ENCODE measurements at places on chromosomes 7 and 10.
A peak's percentile ranks its signal among the peaks of the same experiment; 100 is the strongest.

DNA sequence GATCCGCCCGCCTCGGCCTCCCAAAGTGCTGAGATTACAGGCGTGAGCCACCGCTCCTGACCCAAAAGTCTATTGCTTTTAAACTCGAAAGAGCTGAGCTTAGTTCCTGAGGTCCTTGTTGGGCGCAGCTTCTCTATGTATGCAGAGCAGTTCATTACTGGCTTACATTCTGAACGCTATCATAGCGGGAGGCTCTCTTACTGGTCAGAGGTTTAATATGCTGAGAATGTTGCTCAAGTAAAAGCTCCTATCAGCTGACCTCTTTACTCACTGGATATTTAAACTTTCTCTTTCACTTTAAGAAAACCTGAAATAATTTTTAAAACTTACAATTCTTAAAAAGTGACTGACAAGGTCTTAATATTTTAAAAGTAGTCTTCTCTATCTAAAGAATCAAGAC is 160.8 kb upstream of the WNT16 start:
- no peak for DNase-seq

DNA sequence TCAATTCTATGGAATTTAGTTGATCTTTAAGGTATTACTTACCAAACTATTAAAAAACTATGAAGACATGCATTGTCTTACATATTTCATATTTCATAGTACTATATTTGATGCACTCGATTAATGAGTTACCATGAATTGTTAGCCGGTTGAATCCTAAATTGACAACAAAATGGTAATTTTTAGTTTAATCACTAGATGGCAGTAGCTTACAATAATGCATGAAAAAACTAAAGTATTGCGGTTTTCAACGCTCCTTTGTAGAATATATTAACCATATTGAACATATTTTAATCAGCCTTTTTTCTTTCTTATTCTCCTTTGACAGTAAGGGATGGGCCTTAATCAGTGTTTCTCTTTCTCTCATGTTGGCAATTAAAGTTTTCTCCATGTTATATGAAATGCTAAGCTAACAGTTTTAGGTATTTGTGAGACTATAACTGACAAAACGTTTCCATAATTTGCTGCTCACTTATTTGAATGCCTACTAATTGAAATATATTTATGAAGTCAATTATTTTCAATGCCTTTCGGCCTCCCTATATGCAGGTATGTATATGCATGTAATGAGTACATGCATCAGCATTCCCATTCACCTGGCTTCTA is 48.5 kb upstream of the ARL4A start:
- no peak for DNase-seq

DNA sequence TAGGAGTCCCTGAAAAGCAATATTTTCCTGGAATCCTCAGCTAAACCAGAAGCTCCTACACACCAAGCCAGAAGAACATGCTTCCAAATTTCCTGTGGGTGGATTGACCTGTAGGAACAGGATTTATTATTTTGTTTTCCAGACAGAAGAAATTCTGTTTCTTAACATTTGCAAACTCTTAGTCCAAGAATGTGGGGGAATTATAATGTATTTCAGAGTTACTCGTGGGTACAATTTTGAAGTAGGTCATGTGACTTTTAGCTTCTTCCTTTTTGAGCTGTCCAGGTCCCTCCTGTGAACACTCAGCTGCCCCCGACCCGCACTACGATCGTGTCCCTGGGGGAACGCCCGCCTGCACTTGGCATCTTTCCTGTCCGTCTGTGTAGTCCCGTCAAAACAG is 27.7 kb upstream of the VIPR2 start:
- no peak for DNase-seq

DNA sequence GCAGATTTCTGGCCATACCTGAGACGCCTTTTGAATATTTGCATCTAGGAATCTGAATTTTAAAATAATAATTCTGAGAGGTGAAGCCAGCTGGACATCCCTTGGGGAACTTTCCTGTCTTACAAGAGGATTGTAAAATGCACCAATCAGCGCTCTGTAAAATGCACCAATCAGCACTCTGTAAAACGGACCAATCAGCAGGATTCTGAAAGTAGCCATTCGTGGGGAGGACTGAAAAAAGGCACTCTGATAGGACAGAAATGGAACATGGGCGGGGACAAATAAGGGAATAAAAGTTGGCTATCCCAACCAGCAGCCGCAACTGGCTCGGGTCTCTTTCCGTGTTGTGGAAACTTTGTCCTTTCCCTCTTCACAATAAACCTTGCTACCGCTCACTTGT is 9.9 kb downstream of the PPIF start:
- no peak for DNase-seq

- no peak for DNase-seq
Measured at GRCh38 chr7:621572-622285, 102.1 kb upstream of the PDGFA start.

GRCh38 chr10:4806534-4806933 is 19.5 kb upstream of the AKR1E2 start:
- DNase-seq, result no peak

DNA sequence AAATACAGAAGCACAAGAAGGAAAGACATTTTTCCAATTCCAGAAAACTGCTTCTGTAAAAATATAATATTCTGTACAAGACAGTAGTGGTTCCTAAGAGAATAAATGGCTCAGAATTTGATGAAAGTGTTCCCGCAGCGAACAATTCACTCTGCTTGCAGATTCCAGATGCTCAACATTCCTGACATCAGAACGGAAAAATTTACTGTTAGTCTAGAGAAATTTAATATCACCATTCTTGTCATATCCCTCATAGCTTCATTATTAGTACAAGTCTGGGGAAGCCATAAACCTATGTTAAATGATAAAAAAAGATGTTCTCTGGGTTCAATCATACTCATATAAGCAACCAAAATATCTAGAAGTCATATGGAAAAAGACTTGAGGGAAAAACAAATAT is 83.6 kb downstream of the MPP7 start:
- DNase-seq, result no peak

DNA sequence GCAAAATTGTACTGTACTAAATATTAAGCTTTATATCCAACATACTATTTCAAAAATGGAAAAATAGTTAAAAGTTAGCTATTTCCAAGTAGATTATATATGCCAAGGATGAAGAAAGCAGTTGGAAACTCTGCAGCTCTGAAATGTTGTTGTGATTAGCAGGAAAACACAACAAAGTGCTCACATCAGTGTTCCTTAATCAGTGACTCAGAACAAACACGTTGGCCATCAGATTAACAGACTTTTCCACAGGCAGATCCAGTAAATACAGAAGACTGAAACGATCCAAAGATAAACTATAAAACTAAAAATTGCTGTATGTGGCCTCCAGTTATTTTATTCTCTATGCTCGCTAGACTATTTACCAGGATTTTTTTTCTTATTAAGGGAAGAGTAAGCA is 99.6 kb upstream of the SEMA3D start:
- DNase-seq, result no peak

DNA sequence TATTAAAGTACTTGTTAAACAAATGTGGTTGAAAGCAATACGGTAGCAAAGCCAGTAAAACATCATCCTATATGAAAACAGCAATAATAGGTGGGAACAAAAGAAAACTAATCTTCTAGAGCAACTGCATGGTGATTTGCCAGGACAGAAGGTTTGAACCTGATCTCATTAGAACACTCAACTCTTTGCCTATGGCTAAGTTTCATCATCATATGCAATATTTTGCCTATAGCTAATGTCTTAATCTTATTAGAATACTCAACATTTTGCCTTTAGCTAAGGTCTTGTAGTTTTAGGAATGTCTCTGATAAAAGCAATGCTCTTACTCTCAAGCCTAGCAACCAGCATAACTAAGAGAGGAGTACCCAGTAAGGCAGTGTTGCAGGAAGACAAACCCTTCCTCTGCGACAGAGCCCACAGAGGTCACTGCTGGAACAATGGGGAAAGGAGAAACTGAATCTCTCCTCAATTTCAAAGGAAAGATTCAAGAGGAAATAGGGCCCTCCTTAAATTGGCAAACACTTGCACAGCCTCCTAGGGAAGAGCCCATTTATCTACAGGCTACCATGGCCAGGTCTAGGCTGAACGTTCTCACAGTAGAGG is 38.3 kb downstream of the CADPS2 start:
- no peak for DNase-seq

GRCh38 chr10:100504096-100504495 is 15.6 kb downstream of the SEC31B start:
- DNase-seq, result no peak

DNA sequence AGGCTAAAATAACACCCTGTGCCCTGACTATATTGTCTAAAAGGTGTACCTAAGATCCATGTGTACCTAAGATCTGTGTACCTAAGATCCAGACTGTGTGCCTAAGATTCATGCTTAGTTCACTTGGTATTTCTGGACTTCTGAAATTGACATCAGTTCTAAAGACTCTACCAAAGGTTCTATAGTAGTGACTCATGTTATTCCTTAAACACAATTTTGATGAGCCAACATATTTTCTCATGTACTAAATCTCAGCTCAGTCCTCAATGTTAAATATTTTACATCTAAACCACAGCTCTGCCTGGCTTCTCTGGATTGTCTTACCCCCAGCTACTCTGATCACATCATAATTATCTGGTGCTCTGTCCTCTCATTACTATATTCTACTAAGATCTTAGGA is 802.3 kb upstream of the SORCS1 start:
- no peak for DNase-seq

- no peak for DNase-seq
Measured at GRCh38 chr10:105793071-105793470, 1152.0 kb downstream of the SORCS3 start.

GRCh38 chr10:33412653-33413361 is 78.3 kb upstream of the NRP1 start:
- peak; percentile 20 for DNase-seq

GRCh38 chr10:100485366-100485765 is 22.6 kb downstream of the WNT8B start:
- DNase-seq, result no peak

GRCh38 chr7:51227861-51228260 is 88.7 kb downstream of the COBL start:
- no peak for DNase-seq

DNA sequence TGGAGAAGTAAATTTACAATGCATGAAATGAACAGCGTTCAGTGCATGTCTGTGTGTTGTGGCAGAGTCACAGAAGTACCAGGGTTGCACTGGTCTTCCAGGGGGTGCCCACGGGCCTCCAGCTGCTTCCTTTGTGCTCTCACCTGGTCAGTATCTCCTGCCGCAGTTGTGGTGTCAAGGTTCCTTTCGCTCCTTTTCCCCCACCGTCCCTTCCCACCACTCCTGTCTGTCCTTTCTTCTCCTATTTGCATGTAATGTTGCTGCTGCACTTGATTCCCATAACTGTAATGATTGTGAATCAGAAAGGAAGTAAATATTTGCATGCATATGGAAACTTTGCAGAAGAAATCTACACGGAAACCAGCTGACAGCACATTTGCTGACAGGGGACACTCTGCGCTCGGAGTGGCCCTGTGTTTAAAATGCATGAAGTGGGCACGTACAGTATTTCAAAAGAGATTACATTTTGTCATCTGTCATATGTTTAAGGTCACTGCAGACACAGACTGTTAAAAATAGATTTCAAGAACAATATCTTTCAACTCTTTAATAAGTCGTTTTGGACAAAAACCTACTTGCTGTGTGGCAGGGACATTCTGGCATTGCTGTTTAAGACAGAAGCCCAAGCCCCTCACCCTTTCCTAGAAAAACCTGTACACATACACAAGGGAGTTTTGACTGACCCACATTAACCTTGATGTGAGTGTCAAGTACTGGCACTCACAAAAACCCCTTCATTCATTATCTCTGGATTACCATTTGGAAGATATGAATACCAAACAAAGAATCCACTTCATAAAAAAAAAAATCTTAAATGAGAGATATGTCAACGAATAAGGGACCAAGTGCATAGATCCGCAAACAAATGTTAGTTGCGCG is 336.7 kb upstream of the KLF6 start:
- DNase-seq, result no peak

- no peak for DNase-seq
Measured at GRCh38 chr7:102873470-102874165, 39.2 kb upstream of the LRRC17 start.

- no peak for DNase-seq
Measured at GRCh38 chr10:126015413-126015812, 119.0 kb downstream of the FANK1 start.

DNA sequence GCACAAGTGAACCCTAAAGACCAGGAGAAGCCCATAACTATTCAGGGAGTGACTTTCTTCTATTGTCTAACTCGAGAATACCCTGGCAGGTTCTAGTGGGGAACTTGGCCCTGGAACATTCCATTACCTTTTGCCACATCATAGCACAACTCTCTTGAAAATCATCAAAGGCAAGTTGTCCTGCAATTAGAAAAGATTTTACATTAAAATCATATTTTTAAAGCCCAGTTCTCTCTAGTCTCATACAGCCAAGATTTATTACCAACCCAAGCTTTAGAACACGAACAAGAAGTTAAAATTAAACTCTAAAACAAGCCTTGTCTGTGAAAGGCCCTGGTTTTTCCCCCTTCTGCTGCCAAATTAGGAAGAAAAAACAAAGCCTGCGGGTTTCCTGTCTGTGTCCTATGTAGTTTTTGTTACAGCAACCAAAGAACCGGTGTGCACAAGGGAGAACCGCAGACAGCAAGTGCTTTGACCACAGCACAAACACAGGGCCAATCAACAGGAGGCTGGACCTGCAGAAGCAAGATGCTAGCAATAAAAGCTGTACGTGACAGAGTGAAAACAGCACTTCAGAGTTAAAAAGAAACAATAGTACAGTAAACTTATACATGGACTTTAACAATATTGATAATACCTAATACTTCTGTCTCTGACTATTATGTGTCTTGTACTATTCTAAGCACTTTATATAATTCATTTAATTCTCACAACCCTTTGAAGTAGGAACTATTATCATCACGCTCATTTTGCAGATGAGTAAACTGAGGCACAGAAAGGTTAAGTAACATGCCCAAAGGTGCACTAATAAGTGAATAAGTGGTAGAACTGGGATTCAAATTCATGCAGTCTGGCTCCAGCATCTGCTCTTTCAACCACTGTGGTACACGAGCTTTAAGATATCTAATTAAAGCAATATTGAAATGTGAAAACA is 65.8 kb downstream of the STK17A start:
- DNase-seq, result peak; percentile 66

GRCh38 chr10:110034596-110034995 is 26.8 kb downstream of the ADD3 start:
- DNase-seq, result no peak

Data from GDM1 (cell line).